Motor neuron (in vitro differentiated cells): ENCODE measurements at places on chromosomes 12 and 14.

DNA sequence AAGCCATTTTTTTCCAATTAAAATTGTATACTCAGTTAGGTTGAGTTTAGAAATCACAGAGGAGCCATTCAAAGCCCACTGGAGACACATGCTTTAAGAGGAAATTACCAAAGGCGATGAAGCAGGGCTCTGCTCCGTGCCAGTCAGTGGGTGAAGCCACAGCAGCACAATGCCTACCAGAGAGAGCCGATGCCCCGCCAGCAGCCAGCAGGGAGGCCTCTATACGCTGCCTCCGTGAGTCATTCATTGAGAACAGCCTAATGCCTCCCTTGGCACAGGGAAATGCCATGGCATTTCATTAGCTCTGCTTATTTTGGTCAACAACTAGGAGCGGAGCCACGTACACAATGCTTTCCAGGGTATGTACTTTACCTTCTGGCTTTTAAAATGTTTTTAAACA, 197.8 kb upstream of the FRMD6 start:
- no peak for ATAC-seq

DNA sequence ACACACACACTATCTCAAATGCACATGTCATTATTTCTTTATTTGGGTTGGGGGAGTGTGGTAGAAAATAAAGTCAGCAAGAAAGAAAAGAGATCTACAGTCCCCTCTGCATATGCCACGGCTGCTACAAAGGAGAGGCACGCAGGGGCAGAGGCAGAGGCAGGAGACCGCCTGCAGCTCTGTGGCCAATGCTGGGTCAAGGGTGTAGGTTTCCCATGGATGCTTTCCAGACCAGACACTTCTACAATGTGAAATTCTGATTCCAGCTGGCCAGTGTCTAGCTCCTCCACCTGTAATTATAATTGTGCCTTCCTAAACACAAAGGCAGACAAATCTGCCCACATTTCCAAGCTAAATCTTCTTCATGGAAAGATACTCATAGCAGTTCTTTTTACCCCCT, 19.2 kb downstream of the VPS37B start:
- ATAC-seq, result no peak

DNA sequence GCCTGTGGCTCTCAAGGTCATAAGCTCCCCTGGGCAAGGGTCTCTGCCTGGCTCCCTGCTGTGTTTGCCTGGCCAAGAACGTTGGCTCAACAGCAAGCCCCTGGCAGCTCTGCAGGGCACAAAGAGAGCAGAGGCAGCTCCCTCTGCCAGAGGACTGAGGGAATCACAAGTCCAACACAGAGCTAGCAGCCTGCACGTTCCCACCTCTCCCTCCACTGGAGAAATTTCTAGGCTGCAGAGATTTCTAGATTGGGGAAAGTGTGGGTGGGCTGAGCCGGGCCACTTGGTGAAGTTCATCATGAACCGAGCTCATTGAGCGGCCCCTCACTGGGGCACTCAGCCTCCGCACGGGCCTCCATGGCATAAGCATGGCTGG, 19.8 kb downstream of the ZFYVE21 start:
- peak; percentile 21 for ATAC-seq

DNA sequence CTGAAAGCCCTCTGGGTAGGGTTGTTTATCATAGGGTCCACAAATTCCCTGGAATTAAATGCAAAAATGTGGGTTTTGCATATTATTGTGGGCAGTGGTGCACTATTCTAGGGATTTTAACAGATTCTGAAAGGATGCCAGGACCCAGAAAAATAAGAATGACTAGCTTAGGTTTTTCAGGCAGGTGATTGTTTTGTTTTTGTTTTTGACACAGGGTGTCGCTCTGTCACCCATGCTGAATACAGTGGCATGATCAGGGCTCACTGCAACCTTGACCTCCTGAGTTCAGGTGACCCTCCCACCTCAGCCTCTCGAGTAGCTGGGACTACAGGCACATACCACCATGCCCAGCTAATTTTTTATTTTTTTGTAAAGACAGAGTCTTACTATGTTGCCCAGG, 19.2 kb downstream of the GALNT6 start:
- no peak for ATAC-seq

DNA sequence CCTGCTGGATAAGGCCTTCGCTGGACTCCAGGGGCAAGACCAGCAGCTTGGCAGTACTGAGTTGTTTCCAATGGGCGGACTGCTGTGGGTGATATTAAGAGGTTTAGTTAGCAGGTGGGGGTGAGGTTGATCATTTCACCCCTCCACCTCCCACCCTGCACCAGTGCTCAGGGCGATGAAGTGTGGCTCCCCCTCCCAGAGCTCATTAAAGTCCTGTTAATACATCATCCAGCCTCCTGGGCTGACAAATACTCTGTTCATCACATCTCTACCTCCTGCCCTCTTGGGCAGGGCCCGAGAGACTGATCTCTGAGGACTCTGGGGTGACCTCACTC, 2.4 kb upstream of the FIGNL2 start:
- no peak for ATAC-seq
